ENCODE measurements at places on chromosomes 12 and 14.
A peak's percentile ranks its signal among the peaks of the same experiment; 100 is the strongest.

DNA sequence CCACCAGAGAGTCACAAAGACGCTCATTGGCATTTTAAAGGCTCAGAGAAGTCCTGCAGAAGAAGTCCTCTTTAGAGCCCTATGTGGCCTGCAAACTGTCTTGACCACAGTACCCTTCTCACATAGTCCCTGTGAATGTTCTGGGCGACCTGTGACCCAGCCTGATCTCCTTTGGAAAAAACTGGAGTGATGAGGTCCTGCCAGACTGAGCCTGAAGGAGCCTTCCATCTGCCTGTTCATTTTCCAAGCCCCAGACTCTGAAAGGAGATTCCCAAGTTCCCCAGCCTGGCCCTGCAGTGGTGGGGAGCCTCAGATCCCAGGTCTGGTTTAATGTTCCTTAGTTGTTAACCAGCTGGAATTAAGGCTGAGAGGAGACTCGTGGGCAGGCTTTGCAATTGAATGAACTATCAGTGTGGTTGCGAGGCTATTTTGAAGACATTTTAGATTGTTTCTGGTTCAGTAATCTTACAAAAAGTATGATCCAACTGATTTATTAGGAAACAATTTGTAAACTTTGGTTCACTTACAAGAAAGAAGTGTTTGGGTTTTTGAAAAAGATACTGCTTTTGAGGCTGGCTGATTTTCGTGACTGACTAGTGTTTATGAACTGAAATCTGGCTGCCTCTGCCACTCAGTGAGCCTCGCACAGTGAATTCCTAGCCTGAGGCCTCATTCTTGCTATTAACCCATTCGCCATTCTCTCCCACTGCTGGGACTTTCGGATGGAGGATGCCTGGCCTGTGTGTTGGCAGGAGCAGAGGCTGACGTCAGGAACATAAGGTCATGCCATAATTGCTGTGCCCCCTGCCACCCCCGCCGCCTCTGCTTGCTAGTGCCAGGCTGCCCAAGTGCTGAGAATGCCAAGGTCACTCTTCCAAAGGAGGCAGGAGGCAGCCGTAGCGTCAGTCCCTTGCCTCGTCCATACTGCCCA is 249.0 kb downstream of the CACNA1C start:
- no peak for DNase-seq

DNA sequence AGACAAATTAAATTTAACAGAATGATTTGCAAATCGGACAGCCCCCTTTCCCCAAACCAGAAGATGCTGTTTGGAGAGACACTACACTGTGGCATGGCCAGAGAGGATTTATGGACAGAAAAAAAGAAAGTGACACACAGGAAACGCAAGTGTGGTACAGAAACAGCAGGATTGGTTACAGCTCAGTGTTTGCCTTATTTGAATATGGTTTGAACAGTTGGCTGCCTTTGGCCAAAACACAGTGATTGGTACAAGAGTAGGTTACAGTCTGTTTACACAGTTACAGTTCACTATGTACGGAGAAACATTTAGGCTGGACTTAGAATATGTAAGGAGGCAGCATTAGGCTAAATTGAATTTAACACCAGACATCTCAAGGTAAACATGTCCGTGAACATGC is 335.3 kb downstream of the NPAS3 start:
- no peak for DNase-seq

DNA sequence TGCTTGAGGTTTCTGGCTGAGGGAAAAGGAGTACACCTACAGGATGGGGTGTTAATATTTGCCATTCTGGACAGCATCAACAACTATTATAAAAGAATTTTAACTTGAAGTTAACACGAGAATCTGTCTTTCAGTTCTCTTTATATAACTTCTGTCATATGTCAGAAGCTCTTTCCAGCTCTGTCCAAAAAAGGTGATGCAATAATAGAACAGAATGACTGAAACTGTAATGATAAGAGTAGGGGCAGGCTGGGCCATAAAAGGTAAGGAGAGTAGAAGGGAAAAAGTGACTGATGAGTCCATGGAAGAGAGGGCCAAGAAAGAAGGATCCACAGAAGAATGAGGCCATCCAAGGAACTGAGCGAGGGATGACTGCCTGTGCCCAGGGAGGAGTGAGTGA is 966.7 kb upstream of the FBXO33 start:
- DNase-seq, result no peak

- no peak for DNase-seq
Measured at GRCh38 chr14:77221241-77221871, 39.8 kb downstream of the TMEM63C start.

- DNase-seq, result no peak
Measured at GRCh38 chr12:131929581-131930456, 743 bp downstream of the PUS1 start.

DNA sequence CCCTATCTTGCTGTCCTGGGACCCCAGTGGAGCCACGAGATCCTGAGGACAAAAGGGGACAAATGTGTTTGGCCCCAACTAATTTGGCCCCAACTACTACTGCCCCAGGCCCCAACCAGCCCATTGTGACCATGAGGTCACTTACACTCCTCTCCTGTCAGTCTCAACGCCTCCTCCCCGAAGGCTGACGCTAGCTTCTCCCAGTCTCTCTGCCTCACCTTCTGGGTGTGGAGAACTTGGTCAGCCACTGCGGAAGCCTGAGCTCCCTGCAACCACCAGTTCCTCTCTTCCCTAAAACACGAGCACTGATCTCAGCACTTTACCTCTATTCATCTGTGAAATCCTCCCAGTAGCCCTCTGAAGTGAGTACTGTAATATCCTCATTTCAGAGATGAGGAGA is 13.3 kb downstream of the FAM181A start:
- no peak for DNase-seq

GRCh38 chr14:50669441-50669986 is 1.4 kb upstream of the SAV1 start:
- no peak for DNase-seq

DNA sequence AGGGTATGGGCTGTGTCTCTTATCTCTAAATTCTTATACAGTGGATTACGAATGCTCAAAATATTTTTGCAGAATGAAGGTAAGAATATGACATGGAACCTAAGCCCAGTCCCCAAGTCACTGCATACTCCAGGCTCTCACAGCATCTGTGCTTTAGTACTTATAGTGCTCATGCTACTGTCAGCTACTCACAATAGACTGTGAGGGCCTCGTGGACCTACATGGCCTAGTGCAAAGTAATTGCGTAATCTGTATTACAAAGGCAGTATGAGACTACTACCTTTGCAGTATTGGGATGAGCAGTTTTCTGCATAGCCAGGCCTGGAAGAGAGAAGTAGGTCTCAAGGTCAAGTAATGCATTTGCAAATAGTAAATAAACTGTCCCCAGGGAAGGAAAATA is 27.9 kb downstream of the VWF start:
- no peak for DNase-seq

DNA sequence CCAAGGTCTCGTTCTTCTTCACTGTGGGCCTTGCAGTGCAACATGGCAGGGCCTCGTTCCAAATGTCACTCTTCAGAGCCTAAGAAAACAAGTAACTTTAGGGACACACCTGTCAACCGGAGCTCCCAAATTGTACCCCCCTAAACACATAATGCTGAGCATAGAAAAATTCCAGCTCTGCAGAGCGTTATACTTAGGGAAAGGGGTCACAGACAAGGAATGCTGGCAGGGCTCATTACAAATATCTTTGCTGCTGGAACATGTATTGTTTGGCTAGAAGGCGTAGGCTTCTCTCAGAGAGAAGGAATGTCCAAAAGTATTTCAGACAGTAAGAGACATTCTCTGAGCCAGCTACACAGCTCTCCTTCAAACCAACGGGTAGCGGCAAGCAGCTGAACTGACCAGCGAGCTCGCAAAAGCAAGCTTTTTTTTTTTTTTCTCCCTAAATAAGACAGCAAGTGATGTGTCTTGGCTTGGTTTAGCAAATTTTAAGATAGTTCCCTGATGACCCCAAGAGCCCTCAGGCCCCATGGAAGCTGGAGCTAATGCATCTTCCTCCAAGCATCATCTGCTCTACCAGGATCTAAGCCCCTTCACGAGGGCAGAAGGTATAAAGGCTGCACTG is 24.5 kb downstream of the SSH1 start:
- no peak for DNase-seq

DNA sequence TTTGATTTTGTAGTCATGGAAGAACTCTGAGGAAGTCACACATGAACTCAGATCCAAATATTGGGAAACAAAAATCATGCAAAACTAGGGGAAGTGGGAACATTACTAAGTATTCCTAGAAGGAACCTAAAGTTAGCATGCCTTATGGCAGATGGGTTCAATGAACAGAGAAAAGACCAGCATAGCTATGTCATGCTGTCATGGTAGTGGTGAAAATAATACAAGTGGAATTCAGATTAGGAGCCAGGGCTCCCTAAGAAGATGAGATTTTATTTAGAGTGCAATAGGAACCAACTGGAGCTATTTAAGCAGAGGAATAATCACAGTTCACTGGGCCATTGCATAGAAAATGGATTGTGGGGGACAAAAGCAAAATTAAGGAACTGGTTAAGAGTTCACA is 134.0 kb downstream of the DIO2 start:
- DNase-seq, result no peak

DNA sequence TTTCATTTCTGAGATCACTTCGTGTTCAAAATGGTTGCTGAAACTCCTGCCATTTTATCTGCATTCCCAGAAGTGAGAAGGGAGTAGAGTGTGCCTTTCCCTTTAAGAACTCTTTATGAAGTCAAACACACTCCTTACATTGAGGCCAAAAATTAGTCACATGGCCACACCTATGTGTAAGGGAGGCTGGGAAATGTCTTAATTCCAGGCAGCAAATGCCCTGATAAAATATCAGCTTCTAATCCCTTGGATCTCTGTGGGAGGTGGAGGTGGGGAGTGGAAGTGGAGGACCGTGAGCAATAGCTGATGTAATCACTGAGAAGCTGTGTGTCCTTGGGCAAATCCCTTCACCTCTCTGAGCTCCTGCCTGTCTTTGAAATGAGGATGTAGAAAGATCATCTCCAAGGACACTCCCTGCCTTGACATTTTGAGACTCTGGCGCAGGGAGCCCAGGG is 22.7 kb upstream of the ANKRD9 start:
- DNase-seq, result no peak

- DNase-seq, result no peak
Measured at GRCh38 chr14:29150659-29151058, 384.1 kb downstream of the FOXG1 start.

GRCh38 chr12:32159925-32160324 is 53.3 kb downstream of the BICD1 start:
- no peak for DNase-seq

GRCh38 chr14:40058901-40059897 is 627.0 kb upstream of the FBXO33 start:
- DNase-seq, result no peak

DNA sequence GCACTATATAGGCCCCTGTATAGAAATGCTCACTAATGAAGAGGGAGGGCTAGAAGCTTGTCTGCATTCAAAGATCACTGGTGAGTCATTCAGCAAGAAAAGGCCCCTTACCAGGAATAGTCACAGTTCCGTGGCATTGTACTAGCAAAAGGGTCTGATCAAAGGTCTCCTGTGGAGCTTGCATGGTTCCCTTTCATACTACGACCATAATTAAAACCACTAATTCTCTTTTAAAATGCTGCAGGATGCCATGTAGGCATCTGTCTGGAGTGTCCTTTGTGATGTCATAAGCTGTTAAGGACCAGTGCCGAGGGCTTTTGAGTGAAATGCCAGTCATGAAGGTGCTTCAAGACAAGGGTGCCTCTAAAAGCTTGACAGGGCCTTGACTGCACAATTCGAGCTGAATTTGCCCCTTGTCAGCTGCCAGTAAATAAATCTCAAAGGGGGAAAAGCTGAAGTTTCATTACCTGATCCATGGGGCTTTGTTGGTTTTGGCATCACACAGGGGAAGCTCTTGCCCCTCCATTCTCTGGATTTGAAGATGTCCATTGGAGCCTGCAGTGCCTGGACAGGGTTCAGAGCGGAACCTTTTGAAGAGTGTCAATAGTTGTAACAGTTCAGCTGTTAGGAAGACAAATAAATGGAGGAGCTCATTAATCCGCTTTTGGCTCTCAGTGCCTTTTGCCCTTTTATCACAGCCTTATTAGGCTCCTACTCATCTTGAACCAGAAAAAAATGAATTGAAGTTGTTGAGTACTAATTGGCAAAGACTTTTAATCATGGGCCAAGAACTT is 69.1 kb downstream of the TMEM260 start:
- DNase-seq, result no peak

GRCh38 chr14:59944909-59945308 is 25.0 kb downstream of the LRRC9 start:
- DNase-seq, result no peak

DNA sequence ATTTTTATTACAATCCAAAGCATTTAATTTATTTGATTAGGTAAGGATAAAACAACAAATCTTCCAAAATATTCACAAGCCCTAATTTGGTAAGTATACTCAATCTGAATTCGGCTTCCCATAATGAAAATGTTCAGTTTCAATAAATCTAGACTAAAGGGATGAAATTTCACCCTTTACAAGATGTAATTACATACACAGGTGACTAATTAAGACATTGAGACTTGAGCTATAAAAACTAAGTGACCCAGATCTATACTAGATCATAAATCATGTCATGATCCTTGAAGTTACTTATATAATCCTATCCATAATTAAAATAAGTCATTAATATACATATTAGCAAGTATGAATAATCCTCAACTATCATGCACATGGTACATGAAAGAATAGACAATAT is 36.6 kb downstream of the LRP6 start:
- no peak for DNase-seq

- DNase-seq, result no peak
Measured at GRCh38 chr14:78356391-78356790, 186.2 kb downstream of the NRXN3 start.

DNA sequence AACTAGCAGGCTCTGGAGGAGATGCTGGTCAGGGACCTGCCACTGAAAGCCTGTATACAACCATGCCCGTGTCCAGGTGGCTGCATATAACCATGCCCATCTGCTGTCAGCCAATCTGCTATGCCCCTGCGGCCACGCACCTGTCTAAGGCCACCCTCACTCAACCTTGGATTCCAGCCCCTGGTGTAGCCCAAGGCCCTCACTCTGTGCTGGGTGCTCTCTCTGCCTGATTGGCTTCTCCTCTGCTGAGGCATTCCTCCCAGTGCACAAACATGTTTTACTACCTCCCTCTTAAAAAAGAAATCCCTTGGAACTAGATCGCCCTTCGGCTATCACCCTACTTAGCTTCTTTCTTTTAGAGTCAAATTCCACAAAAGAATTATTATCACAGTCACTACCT is 45.5 kb downstream of the ZFP36L1 start:
- DNase-seq, result no peak

GRCh38 chr12:13573698-13574321 is 377.3 kb downstream of the EMP1 start:
- no peak for DNase-seq

GRCh38 chr12:130818635-130819576 is 20.1 kb downstream of the STX2 start:
- peak; percentile 47 for DNase-seq

DNA sequence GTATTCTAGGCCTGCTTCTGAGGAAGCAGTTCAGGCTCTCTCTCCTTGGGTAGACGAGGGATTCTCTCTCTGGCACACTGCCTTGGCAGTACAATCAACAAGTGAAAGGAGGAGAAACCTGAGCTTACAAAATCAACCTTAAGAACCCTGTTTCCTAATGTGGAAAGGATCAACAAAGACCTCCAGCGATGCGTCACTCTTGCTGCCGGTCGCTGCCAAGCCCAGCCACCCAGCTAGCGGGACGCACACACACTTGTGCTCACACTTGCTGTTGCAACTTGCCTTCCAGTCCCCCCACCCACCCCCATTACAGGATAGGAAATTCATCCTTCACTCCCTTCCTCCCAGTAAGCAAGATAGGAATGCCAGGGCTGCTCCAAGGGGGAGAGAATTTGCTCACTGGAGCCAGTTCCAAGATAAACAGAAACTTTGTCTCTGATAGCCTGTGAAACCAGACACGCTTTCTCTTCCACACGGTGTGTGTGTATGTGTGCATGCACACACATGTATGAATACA is 144.3 kb downstream of the BCL11B start:
- DNase-seq, result no peak

GRCh38 chr14:98375566-98375965 is 896.4 kb downstream of the BCL11B start:
- DNase-seq, result no peak

All from activated CD4-positive, alpha-beta T cell treated with anti-CD3 and anti-CD28 coated beads, Interleukin-2, amount 50 U/mL, for 24 hours (primary cell).